Hematopoietic multipotent progenitor cell (in vitro differentiated cells): ENCODE measurements at places on chromosomes 3 and 15.
A peak's percentile ranks its signal among the peaks of the same experiment; 100 is the strongest.

DNA sequence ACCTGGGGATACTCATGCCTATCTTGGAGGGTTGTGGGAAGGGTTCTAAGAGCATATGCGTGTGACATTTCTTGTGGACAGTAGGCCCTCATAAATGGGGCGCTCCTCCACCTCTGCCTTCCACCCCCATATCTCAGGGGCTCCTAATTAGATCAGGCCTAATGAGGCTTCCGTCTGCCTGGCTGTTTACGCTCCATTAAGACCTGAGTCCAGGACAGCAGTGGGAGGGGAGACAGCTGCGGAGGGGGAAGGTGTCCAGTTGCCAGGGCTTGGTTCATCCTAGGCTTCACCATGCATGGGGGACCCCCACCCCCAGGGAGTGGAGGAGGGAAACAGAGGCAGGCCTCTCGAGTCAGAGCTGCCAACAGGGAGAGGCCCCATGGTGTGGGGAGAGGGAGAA lies 9.3 kb upstream of the LINGO1 start:
- no peak for DNase-seq

- DNase-seq: no peak
Observed at GRCh38 chr3:17738921-17739320, 3.5 kb downstream of the TBC1D5 start.

- DNase-seq: peak; percentile 23
Observed at GRCh38 chr3:139302084-139302800, 41.6 kb upstream of the MRPS22 start.

DNA sequence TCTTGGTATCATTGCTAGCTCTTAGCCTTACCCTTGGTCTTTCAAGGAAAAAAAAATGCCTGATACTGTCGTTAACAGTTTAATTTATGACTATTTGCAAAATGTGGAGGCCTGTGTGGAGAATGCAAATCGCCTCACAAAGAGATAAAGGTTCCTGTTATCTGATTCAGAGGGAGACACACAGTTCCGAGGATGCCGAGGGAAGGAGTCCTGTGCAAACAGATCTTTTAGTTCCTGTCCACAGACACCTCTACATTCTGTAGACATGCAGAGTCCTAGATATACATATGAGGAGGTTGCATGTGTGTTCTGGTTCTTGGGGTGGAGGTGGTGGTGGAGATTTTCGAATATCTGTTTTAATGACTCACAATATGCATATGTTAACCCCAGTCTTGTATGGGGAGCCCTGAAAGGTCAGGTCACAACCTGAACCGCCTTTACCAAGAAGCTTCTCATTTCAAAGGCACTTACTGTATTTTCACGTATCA lies 5.7 kb downstream of the NR2F2 start:
- no peak for DNase-seq

DNA sequence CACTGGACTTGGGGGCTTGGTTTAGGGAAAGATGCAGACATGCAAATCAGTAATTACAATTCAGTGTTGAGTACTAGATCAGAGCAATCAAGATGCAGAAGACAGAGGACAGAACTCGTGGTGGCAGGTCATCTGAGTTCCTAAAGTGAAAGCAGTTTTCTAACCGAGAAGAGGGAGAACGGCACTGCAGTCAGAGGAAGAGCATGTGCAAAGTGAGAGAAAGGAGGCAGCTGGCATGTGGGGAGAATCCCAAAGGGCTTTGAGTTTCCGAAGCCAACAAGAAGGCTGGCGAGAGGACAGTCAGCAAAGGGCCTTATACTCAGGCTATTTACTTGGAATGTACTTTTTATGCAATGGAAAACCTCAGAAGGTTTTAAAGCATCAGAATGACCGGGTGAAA lies 87.0 kb downstream of the ANP32A start:
- DNase-seq: peak; percentile 40

GRCh38 chr3:48855681-48856447 lies 8.2 kb upstream of the PRKAR2A start:
- DNase-seq: peak; percentile 28

DNA sequence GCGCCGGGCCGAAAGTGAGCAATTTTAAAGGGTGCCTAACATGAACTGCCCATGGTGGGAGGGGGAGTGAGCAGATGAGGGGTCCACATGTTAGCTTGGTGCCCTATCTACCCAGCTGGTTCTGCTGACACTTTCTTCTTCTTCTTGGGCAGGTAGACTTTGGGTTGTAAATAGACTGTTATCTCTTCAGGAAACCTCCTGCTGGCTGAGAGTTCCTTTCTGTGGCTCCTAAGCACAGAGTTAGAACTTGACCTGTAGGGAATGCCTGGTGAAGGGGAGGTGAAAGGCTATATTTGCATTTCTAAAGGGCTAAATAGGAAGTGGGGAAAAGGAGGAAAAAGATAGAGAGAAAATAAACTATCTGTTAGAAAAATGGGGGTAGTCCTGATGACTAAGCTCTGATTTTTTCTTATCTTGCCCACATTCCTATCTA lies 521.4 kb upstream of the TGFBR2 start:
- no peak for DNase-seq

DNA sequence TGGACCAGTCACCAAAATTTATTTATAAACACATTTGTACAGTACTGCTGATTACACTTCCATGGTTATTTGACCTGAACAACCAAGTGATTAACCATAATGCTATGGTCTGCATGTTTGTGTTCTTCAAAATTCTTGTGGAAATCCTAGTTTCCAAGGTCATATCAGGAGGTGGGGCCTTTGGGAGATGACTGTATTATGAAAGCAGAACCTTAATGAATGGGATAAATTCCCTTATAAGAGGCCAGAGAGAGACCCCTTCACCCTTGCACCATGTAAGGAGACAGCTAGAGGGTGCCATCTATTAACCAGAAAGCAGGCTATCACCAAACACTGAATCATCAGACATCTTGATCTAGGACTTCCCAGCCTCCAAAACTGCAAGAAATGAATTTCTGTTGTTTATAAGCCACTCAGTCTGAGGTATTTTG lies 1.9 kb downstream of the SCAPER start:
- DNase-seq: no peak

- no peak for DNase-seq
Observed at GRCh38 chr3:72680766-72681165, 167.5 kb downstream of the SHQ1 start.

- DNase-seq: peak; percentile 24
Observed at GRCh38 chr3:18825665-18826064, 322.6 kb upstream of the KCNH8 start.

DNA sequence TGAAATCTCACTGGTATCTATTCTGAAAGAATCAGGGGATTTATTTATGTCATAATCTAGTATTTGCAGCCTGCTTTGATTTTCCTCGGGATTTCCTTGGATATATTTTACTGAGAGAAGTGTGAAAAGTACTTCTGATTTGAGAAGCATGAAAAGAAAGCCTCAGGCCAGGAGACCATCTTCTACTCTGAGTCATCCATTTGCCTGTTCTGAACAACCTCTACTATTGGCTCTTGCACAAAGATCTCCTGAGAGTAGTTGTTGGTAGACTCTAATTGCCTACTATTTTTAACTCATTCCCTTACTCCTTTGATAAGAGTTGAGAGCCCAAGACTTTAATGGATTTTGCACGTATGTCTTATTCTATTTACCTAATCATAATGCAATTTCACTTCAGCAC lies 318.9 kb downstream of the BCHE start:
- no peak for DNase-seq

DNA sequence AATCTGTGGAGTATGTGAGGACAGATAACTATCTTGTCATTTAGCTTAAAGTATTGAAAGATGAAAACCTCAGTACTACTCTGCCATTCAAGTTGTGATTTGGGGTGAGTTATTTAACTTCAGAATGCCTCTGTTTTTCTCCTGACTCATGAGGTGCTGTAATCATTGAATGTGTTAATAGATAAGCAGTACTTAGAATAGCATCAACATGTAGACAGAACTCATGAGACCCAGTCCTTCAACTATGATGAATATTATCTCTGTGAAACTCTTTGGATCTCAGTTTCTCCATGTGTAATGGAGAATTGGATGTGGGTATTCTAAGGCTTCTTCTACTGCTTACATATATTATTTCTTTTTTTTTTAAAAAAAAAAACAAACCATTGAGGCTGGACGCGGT lies 431.4 kb downstream of the GRM7 start:
- no peak for DNase-seq

DNA sequence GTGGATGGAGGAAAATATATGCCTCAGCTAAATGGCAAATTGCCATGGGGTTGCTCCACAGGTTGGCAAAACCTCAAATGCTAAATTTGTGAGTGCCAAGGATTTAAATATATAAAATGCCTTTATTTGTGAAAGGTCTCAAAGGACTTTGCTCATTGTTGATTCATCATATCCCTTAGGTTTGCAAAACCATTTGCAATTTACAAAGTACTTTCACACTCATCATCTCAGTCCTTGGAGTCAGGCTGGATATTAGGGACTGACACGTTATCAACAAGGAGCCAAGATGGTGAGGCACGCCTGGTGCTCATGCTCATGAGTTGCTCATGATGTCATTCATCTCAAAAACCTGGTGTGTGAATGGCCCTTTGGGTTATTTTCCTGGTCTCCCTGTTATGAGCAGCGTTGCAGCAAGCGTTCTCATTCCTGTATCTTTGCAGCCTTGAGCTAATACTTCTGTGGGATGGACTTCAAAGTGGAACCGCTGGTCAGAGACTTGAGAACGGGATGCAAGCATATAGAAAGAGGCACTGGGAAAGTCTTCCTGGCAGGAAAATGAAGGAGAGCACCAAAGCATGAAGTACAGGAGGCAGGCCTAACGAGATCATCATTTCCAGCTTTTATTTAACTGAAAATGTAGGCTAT lies 66.0 kb downstream of the MYO1E start:
- no peak for DNase-seq

- DNase-seq: no peak
Observed at GRCh38 chr15:43235536-43235935, 14.7 kb upstream of the EPB42 start.

GRCh38 chr15:74402873-74403587 lies 30.7 kb downstream of the SEMA7A start:
- peak; percentile 82 for DNase-seq

GRCh38 chr3:45178183-45179023 lies 32.2 kb upstream of the CDCP1 start:
- no peak for DNase-seq

GRCh38 chr3:71482771-71483170 lies 100.8 kb downstream of the FOXP1 start:
- DNase-seq: no peak

GRCh38 chr15:76235186-76235826 lies 76.0 kb downstream of the ETFA start:
- peak; percentile 35 for DNase-seq

- no peak for DNase-seq
Observed at GRCh38 chr3:184160456-184160855, 5.3 kb downstream of the DVL3 start.

- no peak for DNase-seq
Observed at GRCh38 chr3:181298421-181298820, 308.9 kb upstream of the DNAJC19 start.

DNA sequence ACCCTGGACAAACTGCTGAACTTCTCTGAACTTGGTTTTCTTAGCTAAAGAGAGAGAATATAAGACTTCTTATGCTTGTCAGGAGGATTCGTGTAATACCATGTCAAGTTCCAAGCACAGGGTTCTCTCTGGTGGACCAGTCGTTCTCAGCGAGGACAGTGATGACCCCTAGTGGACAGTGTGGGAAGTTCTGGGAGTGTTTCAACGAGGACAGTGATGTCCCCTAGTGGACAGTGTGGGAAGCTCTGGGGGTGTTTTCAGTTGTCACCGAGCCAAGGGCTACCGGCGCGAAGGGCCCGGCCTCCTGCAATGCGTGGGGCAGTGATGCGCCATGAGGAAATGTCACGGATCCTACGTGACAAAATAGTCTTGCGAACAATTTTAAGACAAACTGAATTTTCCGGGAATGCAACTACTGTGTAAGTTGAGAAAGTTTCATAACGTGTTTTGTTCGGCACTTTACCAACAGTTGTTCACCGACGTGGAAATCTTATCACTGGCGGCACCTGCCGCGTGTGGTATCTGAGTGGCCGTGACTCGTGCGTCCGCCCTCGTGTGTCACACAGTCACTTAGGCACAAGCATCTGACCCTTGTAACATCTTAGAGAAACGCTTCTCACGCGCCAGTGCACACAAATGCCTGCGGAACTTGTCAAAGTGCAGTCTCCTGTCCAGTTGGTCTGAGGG lies 39.3 kb upstream of the MUC4 start:
- DNase-seq: peak; percentile 76

GRCh38 chr3:14534516-14535191 lies 5.5 kb downstream of the GRIP2 start:
- no peak for DNase-seq

DNA sequence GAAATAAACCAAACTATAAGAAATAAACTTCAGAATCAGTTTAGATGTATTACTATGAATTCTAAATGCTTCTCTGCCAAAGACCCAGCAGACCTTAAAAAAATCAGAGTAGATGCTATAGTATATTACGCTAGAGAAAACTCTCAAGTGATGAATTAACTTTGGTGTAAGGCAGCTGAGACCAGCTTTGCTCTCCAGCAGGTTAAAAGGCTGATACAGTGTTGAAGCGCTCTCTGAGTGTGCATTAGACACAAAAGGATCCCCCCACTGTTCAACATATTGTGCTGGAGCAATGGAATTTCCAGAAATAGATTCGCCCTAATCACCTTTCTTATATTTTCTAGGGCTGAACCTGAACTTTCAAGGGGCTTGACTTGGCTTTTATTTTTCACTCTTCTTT lies 190.0 kb downstream of the EFHB start:
- no peak for DNase-seq

- no peak for DNase-seq
Observed at GRCh38 chr3:46615050-46615775, 2.9 kb downstream of the FAM240A start.

- no peak for DNase-seq
Observed at GRCh38 chr15:55698653-55699052, 44.3 kb downstream of the PRTG start.

- DNase-seq: no peak
Observed at GRCh38 chr3:42659451-42660130, 6.1 kb downstream of the ZBTB47 start.

DNA sequence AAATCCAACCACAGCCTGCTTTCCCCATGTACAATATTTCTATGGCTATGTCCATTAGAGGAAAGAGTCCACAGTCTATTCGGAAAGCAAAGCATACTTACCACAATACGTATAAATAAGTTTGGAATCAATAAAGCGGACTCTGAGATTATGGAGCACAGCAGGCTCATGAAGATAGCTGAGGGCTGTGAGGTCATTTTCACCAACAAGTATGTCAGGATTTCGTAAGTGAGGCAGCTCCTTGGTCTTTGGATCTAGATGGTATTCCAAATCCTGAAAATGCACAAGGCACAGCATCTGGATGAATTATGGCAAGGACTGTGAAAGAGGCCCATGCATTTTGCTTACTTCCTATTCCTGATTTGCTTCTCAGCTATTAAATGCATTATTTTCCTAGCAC lies 100.4 kb downstream of the MYO5A start:
- DNase-seq: no peak
